ENCODE measurements at places on chromosomes 3 and 15.

DNA sequence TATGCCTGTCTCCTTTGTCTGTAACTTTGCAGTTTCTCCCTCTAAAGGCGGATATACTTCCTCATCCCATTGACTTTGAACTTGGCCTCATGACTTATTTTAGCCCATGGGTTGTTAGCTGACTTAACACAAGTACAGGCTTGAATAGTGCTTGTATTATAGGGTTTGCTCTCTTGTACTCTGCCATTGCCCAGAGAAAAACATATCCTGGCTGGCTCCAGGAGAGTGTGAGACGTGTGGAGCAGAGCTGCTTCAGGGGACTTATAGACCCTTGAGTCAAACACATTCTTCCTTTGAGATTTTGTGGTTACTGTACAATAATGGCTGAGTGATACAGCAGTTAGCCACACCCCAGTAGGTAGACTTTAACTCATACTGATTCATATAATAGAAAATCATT lies 124.0 kb downstream of the RAP2B start:
- no peak for DNase-seq

GRCh38 chr15:89197503-89197971 lies 23.8 kb downstream of the RLBP1 start:
- peak; percentile 66 for DNase-seq

GRCh38 chr15:40105517-40106202 lies 3.0 kb downstream of the BMF start:
- DNase-seq, result no peak

- DNase-seq, result peak; percentile 87
These were observed 108.6 kb downstream of the TMEM266 start for GRCh38 chr15:76168237-76168984.

GRCh38 chr3:151306168-151306810 lies 10.3 kb downstream of the GPR87 start:
- no peak for DNase-seq

DNA sequence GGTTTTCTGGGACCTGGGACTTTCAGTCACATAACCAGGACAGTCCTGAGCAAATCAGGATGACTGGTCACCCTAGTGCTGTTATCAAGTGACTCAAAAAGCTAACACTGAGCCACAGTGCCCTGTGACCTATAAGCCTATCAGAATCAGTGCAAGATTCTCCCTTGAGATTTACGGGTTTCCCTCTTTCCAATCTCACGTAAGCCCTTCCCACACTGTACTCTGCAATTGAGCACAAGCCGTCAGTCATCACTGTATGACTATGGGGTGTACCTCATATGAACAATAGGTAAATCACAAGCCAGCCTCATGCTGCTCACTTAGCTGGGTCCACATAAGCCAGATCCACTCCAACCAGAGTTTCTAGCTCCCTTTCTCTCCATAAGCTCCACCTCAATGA lies 21.0 kb upstream of the CLDN18 start:
- no peak for DNase-seq

GRCh38 chr3:26560081-26560480 lies 62.5 kb upstream of the LRRC3B start:
- no peak for DNase-seq

DNA sequence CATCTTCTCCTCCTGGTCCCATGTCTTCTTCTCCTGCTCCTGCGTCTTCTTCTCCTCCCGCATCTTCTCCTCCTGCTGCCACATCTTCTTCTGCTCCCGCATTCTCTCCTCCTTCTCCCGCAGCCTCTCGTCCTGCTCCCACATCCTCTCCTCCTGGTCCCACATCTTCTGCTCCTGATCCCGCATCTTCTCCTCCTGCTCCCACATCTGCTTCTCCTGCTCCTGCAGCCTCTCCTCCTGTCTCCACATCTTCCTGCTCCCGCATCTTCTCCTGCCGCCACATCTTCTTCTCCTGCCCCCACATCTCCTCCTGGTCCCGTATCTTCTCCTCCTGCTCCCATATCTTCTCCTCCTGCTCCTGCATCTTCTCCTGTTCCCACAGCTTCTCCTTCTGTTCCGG lies 6.4 kb downstream of the GOLGA6L2 start:
- no peak for DNase-seq

DNA sequence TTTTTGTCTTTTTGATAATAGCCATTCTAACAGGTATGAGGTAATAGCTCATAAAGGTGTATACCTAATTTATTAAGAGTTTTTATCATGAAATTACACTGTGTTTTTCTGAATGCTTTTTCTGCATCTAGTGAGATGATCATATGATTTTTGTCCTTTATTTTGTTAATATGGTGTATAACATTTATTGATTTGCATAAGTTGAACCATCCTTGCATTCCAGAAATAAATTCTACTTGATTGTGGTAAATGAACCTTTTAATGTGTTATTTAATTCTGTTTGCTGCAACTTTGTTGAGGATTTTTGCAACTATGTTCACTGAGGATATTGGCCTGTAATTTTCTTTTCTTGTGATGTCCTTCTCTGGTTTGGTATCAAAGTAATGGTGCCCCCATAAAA lies 28.0 kb upstream of the PCSK6 start:
- no peak for DNase-seq

DNA sequence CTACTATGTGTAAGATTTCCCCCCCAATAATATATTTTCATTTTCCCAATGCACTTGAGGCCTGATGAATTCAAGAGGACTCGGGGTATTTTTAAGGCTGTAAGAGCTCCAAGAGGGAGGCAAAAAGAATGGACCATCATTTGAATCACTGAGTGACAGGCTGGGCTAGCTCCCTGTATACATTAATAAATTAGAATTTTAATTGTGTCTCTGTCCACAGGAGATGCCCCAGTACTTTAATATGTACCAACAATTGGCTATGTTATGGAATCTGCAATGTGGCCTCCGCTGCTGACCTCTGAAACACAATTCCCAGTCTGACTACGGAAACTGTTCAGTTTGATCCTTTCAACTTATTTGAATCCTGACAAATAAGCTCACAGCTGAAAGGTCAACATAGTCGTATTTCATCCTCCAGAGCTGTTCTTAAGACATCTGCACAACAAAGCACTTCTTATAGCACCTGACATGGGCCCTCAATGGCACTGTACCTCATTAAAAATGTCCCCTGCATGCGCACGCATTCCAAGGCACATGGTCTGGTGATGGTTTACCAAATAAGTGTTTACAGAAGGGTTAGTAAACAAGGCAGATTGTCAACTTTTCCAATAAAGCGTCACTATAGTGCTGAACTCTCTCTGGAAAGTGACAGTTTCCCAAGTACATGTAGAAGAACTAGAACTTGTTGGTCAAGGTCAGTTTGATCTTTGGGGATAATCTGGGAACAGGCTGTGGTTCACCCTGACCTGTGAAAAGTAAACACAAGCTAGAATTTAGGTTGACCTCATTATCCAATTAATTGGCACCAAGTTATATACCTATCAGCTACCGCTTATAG lies 472.9 kb downstream of the FOXP1 start:
- DNase-seq, result no peak
